ENCODE measurements at places on chromosomes 5 and 9.

GRCh38 chr9:98344581-98344980 lies 89.1 kb upstream of the TBC1D2 start:
- DNase-seq, result no peak

DNA sequence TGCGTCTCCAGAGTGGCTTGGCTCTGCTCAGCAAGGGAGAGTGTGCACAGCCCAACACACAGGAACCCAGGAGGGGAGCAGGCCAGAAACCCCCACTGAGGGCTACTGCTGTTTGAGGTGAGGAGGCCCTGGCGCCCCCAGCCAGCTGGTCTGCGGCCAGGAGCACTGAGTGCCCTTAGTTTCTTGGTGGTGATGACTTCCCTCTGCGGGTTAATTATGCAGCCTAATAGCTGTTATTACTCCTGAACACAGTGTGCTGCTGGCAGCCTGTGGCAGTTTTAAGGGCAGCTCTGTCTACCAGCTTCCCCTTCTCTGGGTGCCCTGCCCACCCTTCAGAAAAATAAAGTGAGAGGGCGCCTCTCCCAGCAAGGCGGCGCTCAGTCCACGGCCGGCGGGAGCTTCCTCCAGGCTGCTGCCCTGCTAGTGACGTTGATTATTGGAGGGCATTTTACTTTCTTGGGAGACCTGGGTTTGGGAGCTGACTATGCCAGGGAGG lies 19.2 kb downstream of the GADD45G start:
- DNase-seq, result peak; percentile 46

- DNase-seq, result peak; percentile 0
Observed at GRCh38 chr5:91598216-91598615, 215.1 kb upstream of the ARRDC3 start.

DNA sequence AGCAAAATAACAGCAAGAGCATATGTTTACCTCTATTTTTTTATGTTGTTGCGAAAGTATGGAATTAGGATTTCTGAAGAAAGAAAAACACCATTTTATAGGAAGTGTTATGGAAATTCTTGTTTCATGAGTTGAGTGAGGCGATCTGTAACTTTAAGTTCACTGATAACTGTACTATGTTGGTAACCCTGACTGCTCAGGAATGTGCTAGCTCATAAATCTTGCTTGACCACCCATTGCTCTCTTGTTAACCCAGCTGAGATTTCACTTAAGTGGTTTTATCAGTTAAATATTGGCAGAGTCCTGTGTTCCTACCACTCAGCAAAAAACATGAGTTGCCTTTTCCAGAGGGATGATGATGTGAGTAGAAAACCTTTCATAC lies 91.1 kb upstream of the STARD4 start:
- DNase-seq, result no peak

- no peak for DNase-seq
Observed at GRCh38 chr9:123435471-123435870, 79.5 kb downstream of the CRB2 start.

- no peak for DNase-seq
Observed at GRCh38 chr9:81563020-81563407, 126.3 kb downstream of the TLE1 start.

GRCh38 chr5:151469992-151470391 lies 22.6 kb downstream of the SLC36A1 start:
- no peak for DNase-seq

GRCh38 chr9:137228968-137229896 lies 1.5 kb upstream of the SLC34A3 start:
- DNase-seq, result no peak

DNA sequence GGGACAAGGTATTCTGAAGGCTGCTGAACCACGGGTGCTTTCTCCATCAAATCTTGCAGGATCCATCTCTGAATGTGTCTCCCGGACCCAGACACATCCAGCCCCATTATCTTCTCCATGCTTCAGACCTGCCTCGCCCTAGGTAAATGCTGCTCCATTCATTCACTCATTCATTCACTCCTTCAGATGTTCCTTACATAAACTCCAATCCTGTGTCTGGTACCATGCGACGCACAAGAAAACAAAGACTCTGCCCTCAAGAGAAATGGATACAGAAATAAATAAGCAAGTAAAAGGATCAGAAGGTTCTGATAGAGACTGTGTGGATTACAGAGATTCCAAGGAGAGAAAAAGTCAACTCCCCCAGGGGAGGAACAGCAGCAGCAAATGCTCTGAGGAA lies 7.9 kb upstream of the PSMB7 start:
- DNase-seq, result no peak

- no peak for DNase-seq
Observed at GRCh38 chr9:22210262-22210661, 201.2 kb upstream of the CDKN2B start.

DNA sequence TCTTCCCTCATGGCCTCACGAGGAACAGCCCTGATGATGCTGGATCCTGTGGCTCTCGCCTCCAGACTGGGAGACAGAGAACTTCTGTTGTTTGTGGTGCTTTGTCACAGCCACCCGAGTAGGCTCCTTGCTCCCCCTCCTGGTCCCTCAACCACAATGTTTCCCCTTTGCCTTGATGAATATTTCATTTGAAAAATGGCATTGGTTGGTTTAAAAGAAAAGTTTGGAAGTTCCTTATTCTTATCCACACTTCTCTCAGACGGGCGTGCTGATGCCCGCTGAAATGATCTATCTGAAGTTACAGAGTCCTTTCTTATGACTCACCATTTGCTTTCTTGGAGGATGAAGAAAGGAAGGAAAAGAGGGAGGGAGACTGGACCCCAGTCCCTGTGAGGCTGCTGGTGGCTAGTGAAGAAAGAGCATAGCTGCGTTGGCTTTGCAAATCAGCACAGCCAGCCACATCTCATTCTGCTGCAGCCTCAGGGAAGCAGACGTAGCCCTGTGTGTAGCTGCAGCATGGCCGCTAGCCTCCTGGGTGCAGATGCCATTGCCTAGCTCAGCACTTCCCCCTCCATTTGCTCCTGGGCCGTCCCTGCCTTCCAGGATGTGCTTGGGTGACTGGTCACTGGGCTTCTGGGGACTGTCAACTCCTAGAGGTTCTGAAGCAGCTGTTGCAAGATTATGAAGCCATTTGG lies 185.9 kb downstream of the ERCC6L2 start:
- DNase-seq, result peak; percentile 74

DNA sequence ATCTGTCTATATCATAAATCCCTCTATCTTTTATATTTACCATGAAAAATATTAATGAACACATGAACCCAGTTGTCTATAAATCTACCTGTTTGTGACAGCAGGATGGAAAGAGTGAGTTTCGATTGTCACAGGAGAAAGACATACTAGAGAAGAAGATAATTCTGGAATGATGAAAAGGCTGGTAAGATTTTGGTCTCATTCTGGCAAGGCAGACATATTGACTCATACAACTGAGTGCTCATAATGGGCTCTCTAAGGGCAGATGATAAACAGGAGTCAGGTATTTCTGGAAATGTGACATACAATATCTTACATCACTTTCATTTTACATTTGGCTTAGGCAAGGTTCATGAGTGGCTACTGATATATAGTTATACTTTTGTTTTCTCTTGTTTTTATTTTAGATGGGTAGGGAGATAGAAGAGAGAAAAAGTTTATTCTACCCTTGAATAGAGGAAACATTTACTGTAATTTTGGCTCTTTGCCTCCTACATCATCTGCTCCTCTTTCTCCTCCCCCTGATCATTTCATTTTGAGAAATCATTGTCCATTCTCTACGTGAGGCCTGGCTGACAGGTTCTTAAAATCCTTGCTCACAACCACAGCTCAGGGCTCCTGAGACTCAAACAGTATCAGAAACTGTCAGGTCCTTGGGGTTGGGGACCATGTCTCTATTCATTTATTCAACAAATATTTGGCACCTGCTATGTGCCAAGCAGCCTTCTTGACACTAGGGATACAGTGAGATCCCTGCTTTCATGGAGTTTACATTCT lies 14.4 kb downstream of the ELOVL7 start:
- no peak for DNase-seq

GRCh38 chr9:126095546-126096190 lies 231.0 kb upstream of the MVB12B start:
- no peak for DNase-seq

DNA sequence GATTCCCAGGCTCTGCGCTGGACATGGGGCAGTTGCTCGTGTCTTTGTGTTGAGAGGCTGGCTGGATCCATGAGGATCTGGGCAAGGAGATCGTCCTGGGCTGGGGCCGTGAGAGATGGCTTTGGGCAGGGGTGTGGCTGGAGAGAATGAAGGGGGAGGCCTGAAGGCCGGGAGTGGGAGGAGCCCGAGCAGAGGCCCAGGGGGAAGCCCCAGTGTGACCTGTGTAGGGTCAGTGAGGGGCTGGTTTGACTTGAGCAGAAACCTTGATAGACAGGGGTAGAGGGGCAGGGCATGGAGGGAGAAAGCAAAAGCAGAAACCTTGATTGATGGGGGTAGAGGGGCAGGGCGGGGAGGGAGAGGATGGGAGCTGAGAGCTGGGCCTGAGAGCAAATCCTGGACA lies 54.4 kb upstream of the ASS1 start:
- no peak for DNase-seq

DNA sequence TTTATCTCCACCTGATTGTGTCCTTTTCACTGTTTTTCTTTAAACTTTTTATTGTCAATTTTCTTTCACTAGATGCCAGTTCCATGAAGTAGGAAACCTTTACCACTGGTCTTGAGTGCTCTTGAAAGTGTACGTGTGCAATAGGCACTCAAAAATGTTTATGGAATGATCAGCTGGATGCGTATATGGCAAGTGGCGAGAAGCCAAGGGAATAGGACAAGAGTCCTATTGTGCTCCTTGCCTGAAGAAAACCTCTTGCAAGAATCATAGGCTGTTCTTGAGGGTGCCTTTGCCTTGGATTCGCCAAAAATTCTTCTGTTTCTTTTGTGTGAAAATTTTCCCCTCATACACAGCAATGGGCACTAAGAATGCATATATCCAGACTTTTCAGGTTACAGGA lies 97.7 kb downstream of the GHR start:
- DNase-seq, result no peak

DNA sequence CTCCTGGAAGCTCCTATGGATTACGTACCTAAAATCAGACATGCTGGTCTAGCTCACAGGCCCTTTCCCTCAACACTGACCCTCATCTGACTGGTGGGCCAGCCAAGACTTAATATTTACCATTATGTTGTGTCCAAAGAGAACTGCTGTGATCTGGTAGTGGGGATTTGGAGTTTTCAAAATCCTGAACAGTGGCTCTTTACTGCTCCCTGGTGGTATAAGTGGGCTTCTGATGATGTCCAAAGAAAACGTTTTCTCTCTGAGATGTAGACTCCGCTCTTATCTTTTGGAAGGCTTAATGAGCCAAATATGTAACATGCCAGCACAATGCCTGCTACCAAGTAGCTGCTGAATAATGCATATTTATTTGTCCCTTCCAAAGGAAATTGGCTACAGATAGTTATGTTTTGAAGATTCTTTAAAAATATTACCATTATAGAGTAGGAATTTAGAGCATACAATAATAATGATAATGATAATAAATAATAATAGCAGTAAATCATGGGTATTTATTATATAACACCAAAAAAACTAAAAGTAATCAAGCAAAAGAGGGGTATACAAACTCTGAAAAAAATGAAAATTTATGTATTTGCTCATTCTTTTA lies 406.6 kb upstream of the TNC start:
- DNase-seq, result peak; percentile 49

DNA sequence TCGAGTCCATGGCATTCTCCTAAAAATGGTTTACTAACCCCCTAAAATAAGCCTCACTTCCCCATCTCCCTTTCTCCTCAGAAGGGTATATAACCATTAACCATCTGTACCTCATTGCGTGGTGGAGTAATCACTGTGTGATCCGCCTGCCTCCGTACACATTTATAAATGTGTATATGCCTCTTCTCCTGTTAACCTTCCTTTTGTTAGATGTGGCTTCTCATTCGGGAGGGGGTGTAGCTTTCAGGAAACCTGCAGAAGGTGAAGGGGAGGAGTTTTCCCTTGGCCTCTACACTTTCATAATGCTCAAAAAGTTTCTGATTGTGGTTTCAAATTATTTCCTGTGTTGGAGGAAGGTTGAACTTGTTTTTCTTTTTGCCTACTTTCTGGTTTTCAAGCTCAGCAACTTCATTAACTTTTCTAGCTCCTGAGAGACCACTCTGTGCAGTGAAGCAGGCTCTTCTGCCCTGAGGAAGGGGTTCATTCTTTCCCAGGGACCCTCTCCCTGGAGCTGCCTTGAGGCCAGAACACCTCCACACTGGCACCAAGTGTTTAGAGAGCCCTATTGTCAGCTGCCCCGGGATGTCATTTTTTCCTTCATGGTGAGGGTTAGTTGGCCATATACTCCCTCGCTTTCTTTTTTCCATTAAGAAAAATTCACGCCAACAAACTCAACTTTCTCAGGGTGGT lies 46.9 kb downstream of the RASGRF2 start:
- DNase-seq, result no peak

GRCh38 chr5:150209099-150209635 lies 19.3 kb downstream of the SLC6A7 start:
- no peak for DNase-seq

- DNase-seq, result no peak
Observed at GRCh38 chr5:122385808-122386207, 73.8 kb downstream of the SNCAIP start.

DNA sequence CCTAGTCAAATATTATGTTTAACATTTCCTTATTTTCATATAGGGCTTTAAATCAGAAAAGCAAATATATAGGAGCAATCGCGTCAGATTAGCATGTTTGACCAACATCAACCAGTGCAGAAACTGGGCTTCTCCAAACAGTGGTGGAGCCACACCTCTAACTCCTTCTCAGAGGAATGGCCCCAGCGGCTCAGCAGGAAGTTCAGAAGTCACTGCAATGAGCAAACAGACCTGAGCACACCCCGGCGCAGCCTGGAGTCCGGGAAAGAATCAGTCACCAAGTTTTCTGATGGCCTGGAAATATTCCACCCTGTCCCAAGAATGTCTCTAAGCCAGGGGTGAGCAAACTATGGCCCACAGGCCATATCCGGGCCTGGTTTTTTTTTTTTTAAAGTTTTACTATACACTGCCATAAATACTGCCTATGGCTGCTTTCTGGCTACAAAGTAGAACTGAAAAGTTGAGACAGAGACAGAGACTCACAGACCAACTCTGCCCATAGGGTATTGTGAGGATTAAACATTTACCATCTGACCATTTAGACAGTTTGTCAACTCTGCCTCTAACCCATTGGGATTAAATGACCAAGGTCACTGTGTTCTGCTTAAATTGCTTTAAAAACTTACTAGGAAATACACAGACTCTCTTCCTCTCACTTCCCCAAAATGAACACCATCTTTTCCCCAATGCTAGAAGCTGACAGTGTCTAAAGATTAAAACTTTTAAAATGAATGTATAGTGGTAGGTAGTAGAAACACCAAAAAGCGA lies 5.4 kb downstream of the GOLM1 start:
- DNase-seq, result no peak

DNA sequence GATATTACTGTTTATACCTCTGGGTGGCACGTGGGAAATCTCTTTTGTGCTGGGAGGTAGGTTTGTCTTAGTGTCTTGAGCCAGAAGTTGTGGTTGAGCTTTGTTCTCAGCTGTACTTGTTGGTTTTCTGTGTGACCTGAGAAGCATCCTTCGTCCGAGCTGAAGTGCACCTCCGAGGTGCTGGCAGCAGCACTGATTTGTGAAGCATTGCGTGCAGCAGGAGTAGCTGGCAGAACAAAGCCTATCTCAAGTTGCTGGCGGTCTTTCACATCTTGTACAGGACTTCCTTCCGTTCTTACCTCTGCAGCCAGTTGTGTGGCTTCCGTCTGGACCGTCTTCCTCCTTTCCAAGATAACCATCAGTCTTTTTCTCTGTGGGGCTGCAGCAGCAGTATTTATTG lies 4.3 kb downstream of the PRRC2B start:
- DNase-seq, result no peak

GRCh38 chr5:76867038-76867437 lies 17.2 kb downstream of the S100Z start:
- no peak for DNase-seq

GRCh38 chr9:27150746-27151406 lies 41.9 kb downstream of the TEK start:
- DNase-seq, result no peak

Data from globus pallidus (tissue), 1 donor.